ENCODE measurements at places on chromosomes 5 and 9.

- no peak for DNase-seq
Observed at GRCh38 chr9:125538092-125538473, 168.9 kb downstream of the MAPKAP1 start.

GRCh38 chr9:84340535-84340934 is at the start of gene SLC28A3:
SLC28A3 (minus strand) TSS chr9:84340758; CDS start chr9:84340633, 125 bp downstream.
- no peak for DNase-seq

GRCh38 chr9:83583151-83584014 is 39.6 kb upstream of the IDNK start:
- DNase-seq, result peak; percentile 68

DNA sequence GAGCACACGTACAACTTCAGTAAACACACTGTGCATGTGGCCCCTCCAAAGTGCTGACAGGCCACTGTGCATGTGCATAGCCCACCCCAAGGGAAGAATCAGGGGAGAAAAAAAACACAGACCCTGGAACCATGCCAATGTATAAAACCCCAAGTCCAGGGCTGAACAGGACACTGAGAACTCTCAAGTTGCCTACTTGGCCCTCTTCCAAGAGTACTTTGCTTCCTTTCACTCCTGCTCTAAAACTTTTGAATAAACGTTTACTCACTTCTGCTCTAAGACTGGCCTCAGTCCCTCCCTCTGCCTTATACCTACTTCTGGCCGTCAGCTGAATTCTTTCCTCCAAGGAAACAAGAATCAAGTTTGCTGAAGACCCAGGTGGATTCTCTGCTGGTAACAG is 77.7 kb upstream of the NFIB start:
- DNase-seq, result no peak

GRCh38 chr9:15401266-15401665 is 21.4 kb upstream of the SNAPC3 start:
- no peak for DNase-seq

GRCh38 chr5:81639556-81639955 is 111.3 kb downstream of the SSBP2 start:
- no peak for DNase-seq

GRCh38 chr9:107755246-107755645 is 265.7 kb upstream of the KLF4 start:
- DNase-seq, result no peak

DNA sequence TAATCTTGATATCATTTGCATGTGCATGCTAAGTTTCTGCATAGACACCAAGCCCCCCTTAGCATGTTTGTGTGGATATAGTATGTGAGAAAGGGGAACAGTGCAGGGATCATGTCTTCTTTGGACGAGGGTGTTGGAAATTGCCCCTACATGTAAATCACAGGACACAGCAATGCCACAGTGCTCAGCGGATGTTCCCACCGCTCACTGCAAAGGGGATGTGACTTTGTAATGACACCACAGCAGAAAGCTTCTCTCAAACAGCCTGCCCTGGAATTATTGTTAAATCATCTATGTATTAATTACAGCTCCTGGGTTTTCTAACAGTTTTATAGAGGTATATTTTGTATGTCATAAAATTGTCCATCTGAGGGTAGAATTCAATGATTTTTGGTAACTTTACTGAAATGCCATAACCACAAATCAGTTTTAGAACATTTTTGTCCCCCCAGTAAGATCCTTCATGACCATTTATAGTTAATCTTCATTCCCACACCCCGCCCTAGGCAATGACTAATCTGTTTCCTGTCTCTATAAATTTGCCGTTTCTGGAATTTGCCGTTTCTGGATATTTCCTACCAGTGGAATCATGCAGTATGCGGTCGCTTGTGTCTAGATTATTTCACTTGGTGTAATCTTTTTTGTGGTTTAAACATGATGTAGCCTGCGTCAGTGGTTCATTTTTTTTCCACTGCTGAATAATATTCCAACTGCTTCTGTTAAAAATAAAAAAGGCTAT is 648.5 kb upstream of the WWC1 start:
- no peak for DNase-seq

GRCh38 chr5:80177236-80177635 is 78.6 kb downstream of the SERINC5 start:
- DNase-seq, result no peak

- no peak for DNase-seq
Observed at GRCh38 chr9:81999806-82000205, 11.2 kb downstream of the SPATA31D1 start.

DNA sequence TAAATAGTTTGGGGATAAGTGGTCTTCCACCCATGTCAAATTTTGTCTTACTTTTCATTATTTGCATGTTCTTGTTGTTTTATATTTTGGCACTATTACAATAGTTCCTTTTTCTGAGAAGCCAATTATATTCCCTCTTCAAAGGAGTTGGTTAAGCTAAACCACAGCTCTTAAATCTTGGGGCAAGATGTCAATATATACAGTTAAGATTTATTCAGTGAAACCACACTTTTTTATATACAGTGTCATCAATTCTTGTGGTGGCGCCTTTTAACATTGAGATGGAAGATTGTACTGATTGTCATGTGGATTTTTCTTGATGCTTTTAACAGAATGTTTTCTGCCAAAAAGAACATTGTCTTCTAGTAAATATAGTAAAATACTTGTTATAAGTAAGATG is 104.1 kb downstream of the MTREX start:
- DNase-seq, result no peak

GRCh38 chr5:90628492-90628891 is 69.9 kb downstream of the ADGRV1 start:
- DNase-seq, result no peak

GRCh38 chr9:21001581-21001980 is 29.9 kb downstream of the HACD4 start:
- DNase-seq, result no peak

GRCh38 chr9:90847971-90848370 is 46.4 kb downstream of the SYK start:
- no peak for DNase-seq

DNA sequence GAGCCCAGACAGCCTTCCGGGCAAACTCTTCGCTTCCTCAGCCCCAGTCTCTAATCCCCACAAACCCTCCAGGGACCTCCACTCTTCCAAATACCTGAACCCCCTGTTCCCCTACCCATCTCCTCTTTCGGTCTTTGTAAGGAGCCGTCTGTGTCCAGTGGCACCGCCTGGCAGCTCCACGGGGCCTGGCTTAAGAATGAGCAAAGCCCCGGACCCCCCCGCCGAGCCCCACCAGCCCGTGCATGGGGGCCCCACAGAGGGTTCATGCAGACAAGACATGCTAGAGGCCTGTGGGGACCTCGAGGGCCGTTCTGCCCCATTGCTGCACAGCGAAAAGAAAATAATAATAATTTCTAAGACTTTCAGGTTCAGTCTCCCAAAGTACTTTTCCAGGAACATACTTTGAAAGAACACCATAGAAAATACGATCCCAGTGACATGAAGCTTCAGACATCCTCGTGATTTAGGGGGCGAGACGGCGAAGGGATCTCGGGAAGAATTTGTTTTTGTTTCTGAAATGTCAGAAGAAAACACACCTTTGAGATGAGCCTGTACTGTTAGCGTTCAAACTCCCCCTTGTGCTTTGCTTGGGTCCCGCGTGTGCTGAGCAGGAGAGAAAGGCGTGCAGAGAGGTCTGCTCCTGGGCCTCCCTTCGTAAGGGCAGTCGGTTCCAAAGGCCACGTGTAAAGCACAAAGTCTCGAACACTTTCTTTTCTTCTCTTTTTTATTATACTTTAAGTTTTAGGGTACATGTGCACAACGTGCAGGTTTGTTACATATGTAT is 49.2 kb downstream of the IRX2 start:
- no peak for DNase-seq

GRCh38 chr5:96236051-96236450 is 197.0 kb downstream of the PCSK1 start:
- no peak for DNase-seq

- no peak for DNase-seq
Observed at GRCh38 chr5:140133514-140134167, 7.9 kb downstream of the IGIP start.

GRCh38 chr5:97065475-97065874 is 76.9 kb downstream of the LIX1 start:
- DNase-seq, result no peak

GRCh38 chr5:34656001-34656699 is at the start of gene RAI14:
RAI14 (plus strand) TSS chr5:34656328; CDS start chr5:34686920, 30,592 bp downstream.
- DNase-seq, result peak; percentile 75

All from brain (organoid and tissue), 16 donors.